ENCODE measurements at places on chromosomes 6 and 20.
A peak's percentile ranks its signal among the peaks of the same experiment; 100 is the strongest.

GRCh38 chr6:71342772-71343171 is 54.2 kb downstream of the OGFRL1 start:
- no peak for DNase-seq

GRCh38 chr6:53311586-53311935 is 37.2 kb downstream of the ELOVL5 start:
- DNase-seq: peak; percentile 57

GRCh38 chr6:28696167-28696566 is 170.5 kb downstream of the GPX5 start:
- no peak for DNase-seq

DNA sequence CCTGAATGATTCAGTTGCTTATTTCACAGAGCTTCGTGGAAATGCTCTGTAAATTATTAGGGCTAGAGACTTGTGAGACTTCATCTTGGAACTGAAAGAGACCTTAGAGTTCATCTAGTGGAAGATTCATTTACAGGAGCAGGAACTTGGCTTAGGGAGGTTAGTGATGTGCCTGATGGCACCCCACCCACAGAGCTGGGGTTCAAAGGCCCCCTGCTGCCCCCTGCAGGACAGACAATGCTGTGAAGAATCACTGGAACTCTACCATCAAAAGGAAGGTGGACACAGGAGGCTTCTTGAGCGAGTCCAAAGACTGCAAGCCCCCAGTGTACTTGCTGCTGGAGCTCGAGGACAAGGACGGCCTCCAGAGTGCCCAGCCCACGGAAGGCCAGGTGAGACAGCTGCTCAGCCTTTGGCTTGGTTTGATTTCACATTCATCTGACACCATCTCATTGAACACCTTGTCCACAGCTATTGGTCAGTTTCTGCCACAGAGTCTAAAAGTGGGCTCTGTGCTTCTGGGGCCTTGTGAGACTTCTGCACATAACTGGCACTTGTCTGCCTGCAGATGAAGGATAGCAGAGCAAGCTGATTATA is 25.1 kb downstream of the MYBL2 start:
- DNase-seq: no peak

DNA sequence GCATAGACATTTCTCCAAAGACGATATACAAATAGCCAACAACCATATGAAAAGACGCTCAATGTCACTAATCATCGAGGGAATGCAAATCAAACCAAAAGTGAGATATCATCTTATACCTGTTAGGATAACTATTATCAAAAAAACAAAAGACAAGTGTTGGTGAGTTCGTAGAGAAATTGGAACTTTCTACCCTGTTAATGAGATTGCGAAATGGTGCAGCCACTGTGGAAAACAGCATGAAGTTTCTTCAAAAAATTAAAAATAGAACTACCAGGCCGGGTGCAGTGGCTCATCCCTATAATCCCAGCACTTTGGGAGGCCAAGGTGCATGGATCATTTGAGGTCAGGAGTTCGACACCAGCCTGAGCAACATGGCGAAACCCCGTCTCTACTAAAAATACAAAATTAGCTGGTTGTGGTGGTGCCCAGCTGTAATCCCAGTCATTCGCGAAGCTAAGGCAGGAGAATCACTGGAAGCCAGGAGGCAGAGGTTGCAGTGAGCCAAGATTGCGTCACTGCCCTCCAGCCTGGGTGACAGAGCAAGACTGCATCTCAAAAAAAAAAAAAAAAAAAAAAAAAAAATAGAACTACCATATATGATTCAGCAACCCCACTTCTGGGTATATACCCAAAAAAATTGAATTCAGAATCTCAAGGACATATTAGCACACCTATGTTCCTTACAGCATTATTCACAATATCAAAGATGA is 170.0 kb upstream of the ZNF184 start:
- no peak for DNase-seq

DNA sequence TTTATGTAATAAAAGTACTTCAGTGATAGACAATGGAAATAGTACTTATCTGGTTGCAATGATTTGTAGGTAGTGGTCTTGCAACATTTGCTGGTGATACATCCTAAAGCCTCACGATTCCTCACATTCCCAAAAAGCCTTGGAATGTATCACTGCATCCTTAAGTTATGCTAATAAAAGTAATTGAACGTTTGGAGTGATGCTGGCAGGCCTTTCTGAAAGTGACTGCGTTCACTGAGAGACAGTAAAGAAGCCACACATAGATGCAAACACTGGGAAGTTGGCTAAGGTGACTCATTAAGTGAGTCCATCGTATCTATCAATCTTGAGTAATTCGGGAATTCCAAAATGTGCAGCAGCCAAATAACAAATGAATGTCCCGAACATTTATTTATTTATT is 444.1 kb upstream of the SOX4 start:
- peak; percentile 9 for DNase-seq

DNA sequence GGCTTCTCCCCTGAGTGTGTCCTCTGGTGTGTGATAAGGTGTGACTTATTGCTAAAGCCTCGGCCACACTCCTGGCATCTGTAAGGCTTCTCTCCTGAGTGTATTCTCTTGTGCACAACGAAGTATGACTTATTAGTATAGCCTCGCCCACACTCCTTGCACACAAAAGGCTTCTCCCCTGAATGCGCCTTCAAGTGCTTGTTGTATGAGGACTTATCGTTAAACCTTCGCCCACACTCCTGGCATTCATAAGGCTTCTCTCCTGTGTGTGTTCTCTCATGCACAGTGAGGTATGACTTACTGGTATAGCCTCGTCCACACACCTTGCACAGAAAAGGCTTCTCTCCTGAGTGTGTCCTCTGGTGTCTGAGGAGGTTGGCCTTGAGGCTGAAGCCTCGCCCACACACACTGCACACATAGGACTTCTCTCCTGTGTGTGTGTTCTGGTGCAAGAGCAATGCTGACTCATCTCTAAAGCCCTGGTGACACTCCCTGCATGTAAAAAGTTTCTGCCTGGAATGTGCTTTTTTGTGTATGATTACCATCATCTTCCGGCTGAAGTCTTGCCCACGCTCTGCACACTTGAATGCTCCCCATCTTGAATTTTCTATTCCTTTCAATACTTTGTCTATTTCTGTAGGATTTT is 20.4 kb downstream of the ZNF337 start:
- DNase-seq: peak; percentile 65

DNA sequence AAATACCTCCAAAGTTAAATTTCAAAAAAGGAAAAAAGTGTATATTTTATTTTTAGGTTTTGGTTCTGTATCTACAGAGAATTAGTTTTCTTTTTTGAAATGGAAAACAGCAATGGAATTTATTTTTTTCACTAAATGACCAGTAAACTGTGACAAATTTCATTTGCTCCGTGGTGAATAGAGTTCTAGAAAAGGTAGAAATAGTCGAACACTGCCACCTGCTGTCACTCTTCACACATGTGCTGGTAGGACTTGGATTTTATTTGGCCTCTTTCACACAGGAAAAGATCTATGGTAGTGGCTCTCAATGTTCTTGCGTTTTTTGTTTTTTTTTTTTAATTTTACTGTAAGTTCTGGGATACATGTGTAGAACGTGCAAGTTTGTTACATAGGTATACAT is 312.5 kb downstream of the EYA4 start:
- DNase-seq: peak; percentile 53

DNA sequence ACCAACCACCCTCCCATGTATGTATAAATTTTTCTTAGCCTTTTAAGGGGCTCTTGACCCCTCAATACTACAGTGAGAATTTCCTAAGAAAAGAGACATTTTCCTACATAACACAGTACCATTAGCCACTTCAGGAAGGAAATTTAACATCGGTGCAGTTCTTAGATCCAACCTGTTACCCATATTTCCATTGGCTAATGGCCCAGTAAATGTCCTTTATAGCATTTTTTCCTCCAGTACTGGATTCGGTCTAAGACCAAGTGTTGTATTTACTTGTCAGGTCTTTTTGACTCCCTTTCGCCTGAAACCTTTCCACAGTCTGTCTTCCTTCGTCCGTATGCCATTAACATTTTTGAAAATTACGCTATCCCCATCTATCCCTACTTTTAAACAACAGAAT is 173.4 kb upstream of the PMEPA1 start:
- no peak for DNase-seq

GRCh38 chr6:34644716-34645115 is 51.9 kb downstream of the ILRUN start:
- no peak for DNase-seq

DNA sequence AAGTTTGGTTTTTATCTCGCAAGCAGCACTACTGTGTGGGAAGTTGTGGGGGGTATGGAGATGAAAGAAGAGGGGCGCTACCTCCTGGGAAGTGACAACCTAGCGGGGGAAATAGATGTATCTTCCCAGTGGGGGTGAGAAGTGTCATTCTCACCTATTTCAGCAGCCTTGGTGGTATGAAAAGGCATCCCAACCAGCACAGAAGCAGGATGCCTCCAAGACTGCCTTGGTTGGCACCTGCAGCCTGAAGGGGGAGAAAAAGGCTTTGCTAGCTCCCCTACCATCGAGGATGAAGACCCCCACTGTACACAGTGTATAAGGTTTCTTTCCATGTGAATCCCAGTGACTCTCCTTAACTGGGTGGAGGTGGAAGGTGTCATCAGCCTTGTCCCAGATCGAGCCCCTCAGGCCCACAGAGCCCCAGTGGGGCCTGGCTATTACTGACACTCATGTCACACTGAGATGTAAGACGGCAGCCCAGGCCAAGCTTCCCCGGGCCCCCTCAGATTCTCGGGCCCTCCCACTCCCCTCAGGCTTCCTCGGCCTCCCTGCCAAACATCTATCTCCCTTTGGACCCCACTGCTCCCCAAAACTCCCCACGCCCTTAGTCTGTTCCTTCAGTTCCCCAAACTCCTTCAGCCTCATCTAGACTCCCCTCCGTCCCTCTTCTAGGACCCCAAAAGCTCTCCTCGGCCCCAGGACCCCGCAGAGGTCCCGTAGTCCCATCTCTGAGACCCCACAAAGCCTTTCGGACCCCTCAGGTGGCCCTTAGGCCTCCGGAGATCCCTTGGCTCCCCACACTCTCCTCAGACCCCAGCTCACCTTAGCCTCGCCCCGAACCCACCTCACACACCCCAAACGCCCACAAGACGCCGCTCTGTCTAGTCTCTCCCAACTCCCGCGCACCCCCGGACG is 688 bp downstream of the COMMD7 start:
- DNase-seq: peak; percentile 30

DNA sequence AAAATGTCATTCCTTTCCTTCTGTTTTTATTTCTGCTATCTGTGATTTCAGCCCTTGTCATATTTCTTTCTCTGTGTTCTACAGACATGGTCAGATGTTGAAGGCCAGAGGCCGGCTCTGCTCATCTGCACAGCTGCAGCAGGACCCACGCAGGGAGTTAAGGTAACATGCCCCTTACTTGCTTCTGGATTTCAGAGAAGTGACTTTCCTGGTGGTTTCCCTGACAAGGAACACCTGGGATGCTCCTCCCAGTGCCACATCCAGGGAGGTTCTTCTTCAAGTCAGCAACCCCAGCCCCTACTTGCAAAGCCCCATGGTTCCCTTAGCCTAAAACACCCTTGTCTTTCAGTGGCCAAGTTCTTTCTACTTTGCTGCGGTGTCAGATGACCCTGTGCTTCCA is 41.3 kb downstream of the CDH26 start:
- no peak for DNase-seq

GRCh38 chr6:105786890-105787655 is 299.1 kb upstream of the PRDM1 start:
- no peak for DNase-seq

- no peak for DNase-seq
Observed at GRCh38 chr6:15453622-15454021, 207.8 kb downstream of the JARID2 start.

DNA sequence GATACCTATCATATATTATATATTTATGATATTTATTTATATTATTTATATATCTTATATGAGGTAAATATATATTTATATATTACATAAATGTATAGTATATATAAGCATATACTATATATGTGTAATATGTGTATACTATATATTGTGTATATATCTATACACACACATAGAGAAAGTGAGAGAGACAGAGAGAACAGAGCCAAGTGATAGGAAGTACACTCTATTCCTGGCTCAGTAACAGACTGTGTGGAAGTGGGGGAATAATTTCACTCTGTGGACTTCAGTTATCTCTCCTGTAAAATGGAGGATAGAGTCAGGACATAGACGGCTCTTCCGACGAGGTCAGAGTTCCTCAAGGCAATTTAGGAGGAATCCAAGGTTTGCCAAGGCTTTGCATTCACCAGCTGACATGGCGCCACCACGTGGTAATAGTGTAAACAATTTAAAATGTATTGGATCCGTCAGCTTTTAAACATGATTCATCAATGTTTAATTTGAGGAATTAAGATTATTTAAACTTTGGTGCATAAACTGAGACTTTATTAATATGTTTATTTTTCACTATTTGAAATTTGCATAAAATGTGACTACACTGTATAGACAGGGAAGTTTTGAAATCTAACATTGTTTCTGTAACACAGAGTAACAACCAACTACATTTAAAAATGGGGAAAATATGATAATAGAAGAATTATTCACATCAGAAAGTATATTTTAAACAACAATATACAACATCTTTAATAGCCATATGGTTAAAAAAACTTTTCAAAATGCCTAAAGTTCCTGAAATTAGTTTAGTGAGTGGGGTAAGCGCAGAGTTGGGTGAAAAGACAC is 75.4 kb upstream of the TMEM244 start:
- peak; percentile 88 for DNase-seq

- no peak for DNase-seq
Observed at GRCh38 chr6:144737998-144738397, 452.9 kb downstream of the UTRN start.

DNA sequence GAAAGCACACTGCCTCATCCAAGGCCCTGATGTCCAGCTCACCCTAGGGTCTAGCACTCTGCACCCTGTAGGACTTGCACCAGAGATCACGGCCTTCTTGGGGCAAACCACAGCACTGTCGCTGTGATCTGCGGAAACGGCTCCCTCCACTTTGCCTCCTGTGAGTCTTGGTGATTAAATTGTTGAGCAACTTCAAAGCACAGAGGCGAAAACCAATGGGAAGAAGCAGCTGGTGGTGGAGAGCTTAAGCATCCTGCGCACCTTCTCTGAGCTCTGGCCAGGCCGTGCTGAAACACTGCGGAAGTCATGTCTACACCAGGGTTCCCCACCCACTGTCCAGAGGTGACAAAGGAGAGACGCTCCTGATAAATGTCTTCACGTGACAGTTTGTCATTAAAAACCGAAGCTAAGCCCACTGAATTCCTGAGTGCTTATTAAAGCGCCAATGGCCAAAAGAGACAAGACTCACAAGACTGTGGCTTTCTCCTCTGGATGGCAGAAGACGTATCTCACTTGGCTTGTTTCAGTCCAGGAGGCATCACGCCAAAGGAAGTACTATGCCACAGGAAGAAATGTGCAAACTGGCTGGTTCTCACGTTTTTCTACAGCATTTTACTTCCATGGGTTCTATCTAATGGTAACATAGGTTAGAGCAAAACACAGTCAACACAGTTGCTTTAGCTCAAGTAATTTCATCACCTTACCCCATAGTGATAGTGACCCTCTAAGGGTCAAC is 3.1 kb downstream of the RAMACL start:
- no peak for DNase-seq

DNA sequence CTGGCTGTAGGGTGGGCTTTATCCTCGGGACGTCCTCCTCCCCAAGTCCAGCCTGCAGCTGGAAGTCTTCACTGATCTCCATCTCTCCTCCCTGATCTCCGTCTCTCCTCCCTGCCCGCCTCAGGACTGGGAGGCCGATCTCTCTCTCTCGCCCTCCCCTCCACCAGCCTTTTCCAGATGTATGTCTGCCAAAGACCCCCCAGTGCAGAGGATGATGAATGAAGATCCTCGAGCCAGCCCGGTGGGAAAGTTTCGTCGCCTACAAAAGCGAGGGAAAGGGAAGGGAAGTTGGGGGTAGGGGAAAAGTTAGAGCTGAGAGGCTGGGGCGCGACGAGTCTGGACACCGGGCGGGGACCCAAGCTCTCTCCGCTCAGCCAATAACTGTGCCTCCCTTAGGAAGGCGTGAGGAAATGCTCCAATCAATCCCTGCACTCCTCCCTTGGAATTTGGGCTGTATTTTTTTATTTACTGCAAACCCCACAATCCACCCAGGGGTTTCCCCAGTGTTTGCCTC is 595 bp upstream of the SRF start:
- peak; percentile 93 for DNase-seq
